ENCODE measurements at places on chromosomes 6 and 20.

GRCh38 chr6:143802833-143803565 lies 40.1 kb upstream of the LTV1 start:
- no peak for DNase-seq

DNA sequence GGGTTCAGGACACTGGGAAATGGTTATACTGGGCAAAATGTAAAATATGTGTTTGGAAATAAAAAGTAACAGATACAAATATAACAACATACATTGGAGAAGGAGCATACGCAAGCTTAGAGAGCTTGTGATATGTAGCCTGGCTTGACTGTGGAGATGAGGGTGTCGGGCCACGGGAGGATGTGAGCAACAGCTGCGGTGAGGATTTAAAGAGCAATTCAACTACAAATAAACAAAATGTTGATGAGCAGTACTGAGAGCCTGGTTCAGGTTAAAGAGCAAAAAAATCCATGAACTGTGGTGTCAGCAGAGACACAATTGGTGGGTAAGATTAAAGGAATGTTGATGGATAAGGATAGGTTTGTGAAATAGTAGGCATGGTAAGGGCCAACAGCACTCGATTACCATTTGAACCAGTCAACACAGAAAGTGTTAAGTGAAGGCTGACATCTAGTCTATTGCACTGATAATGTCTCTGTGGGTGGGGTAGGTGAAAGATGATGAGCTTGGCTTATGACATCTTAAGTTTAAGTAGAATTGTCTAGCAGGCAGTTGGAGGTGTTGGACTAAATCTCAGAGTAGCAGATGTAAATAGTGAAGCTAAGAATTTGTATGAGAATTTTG lies 723.2 kb downstream of the EPM2A start:
- DNase-seq = no peak

- DNase-seq = no peak
Observed at GRCh38 chr20:31570735-31571617, 34.1 kb upstream of the ID1 start.

DNA sequence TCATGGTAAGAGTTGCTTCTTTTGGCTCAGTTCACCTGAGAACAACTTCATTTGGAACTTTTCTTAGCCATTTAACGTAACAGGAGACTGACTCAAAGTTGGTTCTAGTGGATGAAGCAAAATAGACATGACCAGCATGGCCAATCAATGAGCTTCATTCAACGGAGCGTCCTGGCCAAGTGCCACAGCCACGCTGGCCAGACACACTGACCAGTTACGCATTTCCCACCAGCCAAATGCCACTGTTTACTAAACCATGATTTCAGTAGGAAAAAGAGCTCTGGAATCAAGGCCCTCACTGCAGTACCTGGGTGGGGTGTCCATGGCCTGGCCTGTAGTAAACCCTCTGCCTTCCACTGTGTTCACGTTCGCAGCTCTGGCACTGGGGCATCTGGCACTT lies 80.4 kb downstream of the POPDC3 start:
- DNase-seq = no peak

- no peak for DNase-seq
Observed at GRCh38 chr6:16253399-16254144, 15.2 kb downstream of the GMPR start.

GRCh38 chr20:31666258-31667042 lies 28.7 kb downstream of the COX4I2 start:
- DNase-seq = no peak

GRCh38 chr6:105898286-105898685 lies 187.8 kb upstream of the PRDM1 start:
- DNase-seq = no peak

DNA sequence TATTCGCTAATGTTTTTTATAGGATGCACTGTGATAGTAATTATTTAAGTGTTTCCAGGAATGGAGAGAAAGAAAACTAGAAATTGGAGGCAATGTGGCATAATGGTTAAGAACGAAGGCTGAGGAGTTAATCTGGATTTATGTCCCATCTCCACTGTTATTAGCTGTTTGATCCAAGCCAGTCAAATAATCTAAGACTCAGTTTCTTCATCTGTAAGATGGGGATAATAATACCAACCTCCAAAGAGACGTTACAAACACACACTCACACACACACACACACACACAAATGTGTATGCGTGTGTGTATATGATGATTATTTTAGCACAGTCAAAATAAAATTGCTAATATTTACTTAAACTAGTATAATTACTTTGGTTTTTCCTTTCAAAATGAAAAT lies 36.9 kb upstream of the TPD52L1 start:
- DNase-seq = no peak

DNA sequence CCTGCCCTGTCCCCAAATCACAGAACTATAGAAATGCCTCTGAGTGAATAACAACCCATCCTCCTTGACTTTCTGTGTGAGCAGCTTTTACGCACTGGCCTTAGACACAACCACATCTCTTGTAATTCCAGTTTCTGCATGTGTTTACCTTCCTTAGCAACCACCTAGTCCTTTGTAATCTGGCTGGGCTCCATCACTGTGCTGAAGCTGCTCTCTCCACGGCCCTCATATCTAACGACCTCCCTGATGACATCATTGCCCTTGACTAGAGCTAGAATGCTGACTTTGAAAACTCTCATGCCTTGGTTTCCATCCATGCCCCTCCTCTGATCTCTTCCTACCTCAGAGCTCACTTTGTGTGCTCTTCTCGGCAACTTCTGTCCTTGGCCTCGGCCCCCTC lies 30.5 kb upstream of the GLP1R start:
- DNase-seq = no peak

DNA sequence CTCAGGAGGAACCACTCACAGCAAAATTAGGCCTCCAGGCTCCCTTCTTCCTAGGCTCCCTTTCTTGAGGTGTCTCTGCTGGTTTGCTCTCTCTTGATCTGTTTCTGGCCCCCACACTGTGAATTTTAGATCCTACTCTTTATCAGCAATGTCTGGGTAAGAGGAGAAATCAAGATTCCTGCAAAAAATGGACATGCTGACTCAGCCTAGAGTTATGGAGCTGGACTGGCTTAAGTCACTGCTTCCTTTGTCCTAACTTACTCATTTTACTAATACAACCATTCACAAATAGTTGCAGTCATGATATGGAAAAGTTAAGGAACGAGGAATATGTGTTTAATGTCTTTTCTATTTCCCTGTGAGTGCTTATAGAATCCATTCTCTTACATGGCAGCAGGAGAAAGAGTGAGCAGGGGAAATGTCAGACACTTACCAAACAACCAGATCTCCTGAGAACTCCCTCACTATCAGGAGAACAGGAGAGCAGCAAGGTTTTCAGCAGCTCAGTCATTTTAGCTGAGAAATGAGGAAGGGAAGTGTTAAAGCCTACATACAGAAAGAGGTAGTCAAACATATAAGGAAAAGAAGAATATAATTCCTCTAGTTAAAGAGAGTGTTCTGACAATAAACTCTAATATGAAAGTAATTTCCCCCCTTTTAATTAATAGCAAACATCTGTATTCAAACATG lies 160.8 kb downstream of the PDE7B start:
- no peak for DNase-seq

- no peak for DNase-seq
Observed at GRCh38 chr20:43434565-43434964, 23.1 kb upstream of the SRSF6 start.

- DNase-seq = no peak
Observed at GRCh38 chr20:54476169-54477009, 996 bp downstream of the DOK5 start.

GRCh38 chr20:20201639-20202038 lies 149.3 kb downstream of the CFAP61 start:
- DNase-seq = no peak

- DNase-seq = no peak
Observed at GRCh38 chr20:6245436-6245835, 122.6 kb upstream of the FERMT1 start.

DNA sequence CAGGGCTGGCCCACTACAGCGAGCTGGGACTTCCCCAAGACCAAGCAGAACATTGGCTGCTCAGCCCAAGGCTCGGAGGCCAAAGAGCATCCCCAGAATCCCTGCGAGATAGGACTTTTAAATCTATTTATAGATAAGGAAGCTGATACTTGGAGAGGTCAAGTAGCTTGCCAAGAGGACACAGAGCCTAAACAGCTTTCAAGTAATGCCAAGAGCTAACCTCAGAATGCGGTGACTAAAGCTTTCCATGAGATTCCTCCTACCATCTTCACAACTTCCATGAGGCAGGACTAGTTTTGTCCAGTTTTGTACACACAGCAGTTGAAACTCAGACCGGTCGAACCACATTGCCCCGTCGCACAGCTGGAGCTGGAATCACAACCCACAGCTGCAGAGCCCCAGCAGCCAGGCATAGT lies 168.1 kb upstream of the TOP1 start:
- no peak for DNase-seq

GRCh38 chr20:62205618-62206387 lies 14.3 kb downstream of the HRH3 start:
- no peak for DNase-seq

- DNase-seq = no peak
Observed at GRCh38 chr6:17423026-17423425, 29.6 kb downstream of the CAP2 start.

- DNase-seq = no peak
Observed at GRCh38 chr6:46730921-46731461, 4.2 kb downstream of the PLA2G7 start.

Measured in activated CD4-positive, alpha-beta T cell treated with anti-CD3 and anti-CD28 coated beads, Interleukin-2, amount 50 U/mL, for 1 hour (primary cell).